ENCODE measurements at places on chromosomes 5 and 9. TPM values are rescaled to one million over a fixed set of nuclear protein-coding genes. Genes with fewer than 3 reads are reported as not detected.

LARP1 gene
- total RNA-seq, result 33.7 TPM

SNX18 gene
- 11.3 TPM for total RNA-seq

ARSK gene
- total RNA-seq, result 1.6 TPM

GRM6 gene
- not detected for total RNA-seq

BARX1 gene
- not detected for total RNA-seq

BTNL8 gene
- total RNA-seq, result 0.20 TPM

PTGES gene
- total RNA-seq, result 0.44 TPM

TMEM252 gene
- not detected for total RNA-seq

ROPN1L gene
- 1.1 TPM for total RNA-seq

SLC25A2 gene
- total RNA-seq, result 0.20 TPM

ABO gene
- total RNA-seq, result 0.22 TPM

CNTFR gene
- total RNA-seq, result not detected

OBP2B gene
- total RNA-seq, result not detected

TOMM5 gene
- 122 TPM for total RNA-seq

WNK2 gene
- not detected for total RNA-seq

PRDM9 gene
- not detected for total RNA-seq
